ENCODE measurements at places on chromosomes 5 and 9.

DNA sequence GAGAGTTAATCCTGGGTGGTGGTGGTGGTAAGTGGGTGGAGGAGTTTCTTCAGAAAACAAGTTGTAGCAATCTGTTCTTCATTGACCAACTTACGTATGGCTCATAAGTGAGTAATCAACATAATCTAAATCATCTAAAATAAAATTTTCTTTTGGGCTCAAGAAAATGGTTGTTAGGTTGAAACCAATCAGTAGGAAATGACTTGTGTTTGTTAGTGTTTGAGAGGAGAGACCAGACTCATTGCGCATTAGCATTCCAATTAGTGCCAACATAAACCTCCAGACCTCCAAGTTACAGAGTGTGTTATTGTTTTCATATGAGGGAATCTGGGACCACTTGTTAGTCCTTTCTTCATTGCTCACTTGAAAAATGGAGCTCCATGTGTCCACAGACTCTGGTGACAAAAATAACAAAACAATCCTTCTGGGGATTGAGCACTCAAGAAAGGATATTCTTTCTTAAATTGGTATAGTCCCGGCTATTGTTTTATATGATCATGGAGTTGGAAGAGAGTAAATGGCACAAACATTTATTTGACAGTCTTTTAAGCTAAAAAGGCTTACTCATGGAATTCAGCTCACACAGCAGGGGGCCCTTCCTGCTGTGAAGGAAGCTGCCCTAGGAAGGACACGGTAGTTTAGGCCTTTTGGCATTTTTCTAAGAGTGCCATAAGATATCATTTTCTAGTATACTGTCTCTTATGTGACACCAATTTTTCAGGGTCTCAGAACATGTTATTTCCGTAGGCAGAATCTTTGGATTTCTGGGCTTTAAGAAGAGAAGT, 441.1 kb downstream of the EBF1 start:
- DNase-seq, result no peak

DNA sequence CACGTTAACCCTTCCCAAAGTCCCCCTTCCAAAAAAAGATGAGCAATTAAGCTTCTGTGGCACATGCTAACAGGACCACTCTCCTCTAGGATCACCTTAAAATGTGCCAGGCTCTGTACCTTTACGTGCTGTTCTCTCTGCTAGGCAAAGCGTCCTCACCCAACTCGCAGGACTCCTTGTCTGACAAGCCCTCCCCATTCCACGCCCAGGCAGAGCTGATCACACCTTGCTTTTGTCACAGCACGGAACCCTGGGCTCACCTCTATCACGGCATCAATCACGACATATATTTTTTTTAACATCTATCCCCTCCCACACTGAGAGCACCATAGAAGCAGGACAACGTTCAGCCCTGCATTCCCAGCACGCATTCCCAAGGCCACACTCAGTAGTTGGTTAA, 47.1 kb downstream of the CDK5RAP2 start:
- no peak for DNase-seq

DNA sequence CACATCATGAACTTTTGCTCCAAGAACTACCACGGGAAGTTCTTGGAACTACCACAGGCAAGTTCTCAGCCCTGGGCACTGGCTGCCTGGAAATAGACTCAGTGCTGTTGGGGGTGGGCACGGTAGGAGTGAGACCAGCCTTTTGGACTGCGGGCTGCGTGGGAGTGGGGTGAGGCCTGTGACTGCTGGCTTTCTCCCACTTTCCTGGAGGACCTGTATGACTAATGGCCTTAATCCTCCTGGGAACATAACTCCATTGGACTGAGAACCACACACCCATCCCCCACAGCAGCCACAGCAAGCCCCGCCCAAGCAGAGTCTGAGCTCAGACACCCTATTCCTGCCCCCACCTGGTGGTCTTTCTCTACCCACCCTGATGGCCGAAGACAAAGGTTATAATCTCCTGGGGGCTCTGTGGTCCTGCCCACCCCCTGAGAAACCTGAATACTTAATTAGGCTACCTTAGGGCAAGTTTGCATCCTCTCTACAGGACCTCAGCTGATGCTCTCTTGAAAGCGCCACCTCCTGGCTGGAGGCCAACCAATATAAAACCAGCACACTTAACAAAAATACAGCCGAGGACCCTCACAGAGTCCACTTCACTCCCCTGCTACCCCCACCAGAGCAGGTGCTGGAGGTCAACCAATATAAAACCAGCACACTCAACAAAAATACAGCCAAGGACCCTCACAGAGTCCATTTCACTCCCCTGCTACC, 112.6 kb downstream of the CACNA1B start:
- peak; percentile 2 for DNase-seq

DNA sequence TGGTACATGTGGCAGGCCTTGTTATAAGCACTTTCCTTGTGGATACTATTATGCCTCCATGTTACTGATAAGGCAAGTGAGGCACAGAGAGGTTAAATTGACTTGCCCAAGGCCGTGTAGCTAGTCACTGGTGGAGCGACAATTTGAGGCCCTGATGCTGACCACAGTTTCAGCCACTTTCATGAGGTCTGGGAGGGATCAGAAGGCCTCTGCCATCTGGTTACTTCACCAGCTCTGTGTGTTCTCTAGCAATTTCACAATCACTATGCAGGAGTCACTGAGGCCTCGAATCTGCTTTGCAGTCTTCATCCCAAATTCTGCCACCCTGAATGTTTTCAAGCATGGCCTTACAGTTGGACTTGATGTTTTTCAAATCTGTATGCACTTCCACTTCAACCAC, 9.1 kb downstream of the LRRC70 start:
- DNase-seq, result no peak

DNA sequence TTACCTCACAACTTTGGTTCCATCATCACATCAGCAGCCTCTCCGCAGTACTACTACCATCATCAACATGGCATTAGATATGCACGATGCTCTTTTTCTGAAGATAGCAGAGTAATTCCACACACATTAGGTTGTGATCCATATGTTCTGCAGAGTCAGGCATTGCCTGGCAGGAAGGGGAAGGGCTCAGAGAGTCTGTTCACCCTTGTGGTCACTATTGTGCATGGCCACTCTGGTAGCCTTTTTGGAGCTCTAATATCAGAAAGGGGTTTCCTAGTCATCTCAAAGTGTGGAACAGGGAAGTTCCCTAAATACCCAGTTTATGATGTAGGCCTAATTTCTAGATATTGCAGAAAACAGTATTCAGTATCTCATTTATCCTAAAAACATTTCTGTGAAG, 373.6 kb downstream of the BNC2 start:
- DNase-seq, result no peak

- no peak for DNase-seq
These were observed 5.7 kb downstream of the EDIL3 start for GRCh38 chr5:84378961-84379360.

- no peak for DNase-seq
These were observed 214.9 kb upstream of the DAP start for GRCh38 chr5:10975945-10976344.

- no peak for DNase-seq
These were observed 515.3 kb downstream of the TLE1 start for GRCh38 chr9:81174023-81174422.

DNA sequence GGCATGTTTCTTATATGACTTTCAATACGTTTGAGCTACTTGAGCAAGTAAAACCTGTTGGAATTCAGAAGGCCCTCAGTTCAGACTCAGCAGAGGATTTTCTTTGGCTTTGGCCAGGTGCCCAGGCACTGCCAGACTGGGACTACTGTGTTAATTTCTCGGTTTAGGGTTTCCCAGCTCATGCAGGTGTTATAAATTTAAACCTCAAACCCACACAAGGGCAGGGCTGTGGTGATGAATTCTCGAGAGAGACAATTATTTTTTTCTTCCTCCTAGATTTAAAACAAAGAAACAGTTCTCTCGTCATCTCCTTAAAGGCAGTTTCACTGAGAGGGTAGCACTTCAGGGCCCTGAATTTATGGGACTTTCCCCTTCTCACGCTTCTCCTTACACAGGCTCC, 406.0 kb upstream of the PIK3R1 start:
- DNase-seq, result no peak

DNA sequence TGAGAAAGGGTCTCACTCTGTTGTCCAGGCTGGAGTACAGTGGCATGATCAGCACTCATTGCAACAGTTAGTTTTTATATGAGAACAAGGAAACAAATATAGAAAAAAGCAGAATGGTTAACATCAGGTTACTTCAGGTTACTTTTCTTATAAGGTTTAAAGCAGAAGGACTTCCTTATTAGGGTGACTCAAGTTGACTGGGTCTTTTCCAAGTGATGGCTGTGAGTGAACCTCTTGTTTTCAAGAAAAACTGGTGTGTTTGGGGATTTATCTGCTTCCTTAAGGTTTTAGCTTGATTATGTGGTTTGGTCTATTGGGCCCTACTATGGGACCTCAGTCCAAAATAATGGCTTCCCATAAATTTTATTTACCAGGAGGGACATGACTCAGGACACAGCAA, 99.2 kb downstream of the ARRDC3 start:
- DNase-seq, result peak; percentile 71

GRCh38 chr5:133278317-133278716, 226.5 kb downstream of the HSPA4 start:
- DNase-seq, result no peak

GRCh38 chr5:6850106-6850432, 136.8 kb downstream of the TENT4A start:
- no peak for DNase-seq

GRCh38 chr9:512555-513272, 298.0 kb downstream of the DOCK8 start:
- DNase-seq, result no peak

DNA sequence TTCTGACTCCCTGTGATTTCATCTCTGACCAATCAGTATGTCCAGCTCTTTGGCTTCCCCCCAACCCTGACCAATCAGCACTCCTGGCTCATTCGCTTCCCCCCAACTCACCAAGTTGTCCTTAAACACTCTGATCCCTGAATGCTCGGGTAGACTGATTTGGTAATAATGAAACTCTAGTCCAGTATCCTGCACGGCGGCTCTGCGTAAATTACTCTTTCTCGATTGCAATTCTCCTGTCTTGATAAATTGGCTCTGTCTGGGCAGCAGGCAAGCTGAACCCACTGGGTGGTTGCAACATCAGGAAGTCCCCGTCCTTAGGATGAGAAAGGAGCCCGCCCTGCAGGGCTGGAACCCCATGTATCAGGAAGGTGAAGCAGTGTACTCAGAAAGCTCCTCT, 10.4 kb downstream of the FCN2 start:
- DNase-seq, result no peak

DNA sequence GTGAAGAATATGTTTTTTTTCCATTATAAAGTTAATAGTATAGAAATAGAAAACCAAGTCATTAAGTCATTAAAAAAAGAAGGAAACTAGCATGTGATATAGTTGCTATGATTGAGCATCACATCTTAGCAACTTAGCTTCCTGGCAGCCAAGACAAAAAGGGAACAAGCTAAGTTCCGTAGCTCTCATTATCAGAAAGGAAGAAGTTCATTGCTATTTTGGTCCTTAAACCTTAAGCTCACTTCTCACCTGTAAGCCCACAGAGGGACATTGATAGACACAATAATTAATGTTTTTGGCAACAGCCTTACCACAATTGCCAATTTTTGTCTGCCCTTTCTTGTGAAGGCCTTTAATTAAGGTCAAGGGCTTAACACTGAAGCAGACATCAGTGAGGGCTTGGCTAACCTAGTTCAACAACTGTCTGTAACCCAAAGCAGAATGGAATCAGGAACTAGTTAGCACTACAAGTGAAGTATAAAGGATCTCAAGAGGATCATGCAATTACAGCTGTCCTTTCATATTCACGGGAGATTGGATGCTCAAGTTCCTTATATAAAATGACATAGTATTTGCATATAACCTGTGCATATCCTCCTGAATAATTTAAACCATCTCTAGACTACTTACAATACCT, 24.0 kb upstream of the KLF4 start:
- DNase-seq, result no peak

DNA sequence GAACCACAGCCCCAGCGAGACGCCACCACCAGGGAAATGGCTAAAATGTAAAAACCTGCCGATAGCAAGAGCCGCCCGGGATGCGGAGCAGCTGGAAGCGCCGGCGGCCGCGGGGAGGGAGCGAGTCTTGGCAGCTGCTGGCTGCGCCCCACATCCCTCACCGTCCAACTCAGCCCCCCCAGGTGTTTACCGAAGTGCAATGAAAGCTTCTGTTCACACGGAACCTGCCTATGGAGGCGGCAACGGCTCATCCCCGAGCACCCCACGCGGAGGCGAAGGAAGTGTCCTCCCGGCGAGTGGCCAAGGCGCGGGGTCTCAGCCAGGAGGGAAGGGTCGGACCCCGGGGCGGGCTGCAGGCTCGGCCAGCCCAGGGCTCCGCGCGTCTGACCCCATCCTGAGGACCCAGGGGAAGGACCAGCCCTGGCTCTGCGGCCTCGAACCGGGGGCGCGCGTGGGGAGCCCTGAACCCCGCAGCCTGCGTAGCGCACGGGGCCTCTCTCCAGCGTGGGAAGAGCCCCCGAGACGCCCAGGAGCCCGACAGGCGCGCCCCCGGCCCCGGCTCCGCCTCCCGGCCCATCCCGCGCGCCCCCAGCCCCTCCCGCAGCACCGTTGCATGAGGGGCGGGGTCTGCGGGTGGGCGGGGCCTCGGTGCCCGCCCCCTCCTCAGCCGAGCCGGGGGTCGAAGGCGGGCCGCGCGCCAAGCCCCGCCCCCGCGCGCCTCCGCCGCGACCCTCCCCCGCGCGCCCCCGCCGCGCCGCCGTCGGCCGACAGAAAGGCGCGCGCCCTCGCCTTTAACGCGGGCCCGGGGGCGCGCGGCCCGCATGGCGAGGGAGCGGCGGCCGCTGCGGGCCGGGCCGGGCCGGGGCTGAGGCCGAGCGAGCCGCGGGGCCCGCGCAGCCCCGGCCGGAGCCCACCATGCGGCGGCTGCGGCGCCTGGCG, at the start of gene DIPK1B:
Gene DIPK1B, plus strand, starts transcription at position 822 of the 939 bp plus-strand sequence. Its CDS starts 94 bp downstream, at position 916.
- no peak for DNase-seq

GRCh38 chr9:362561-363273, 148.1 kb downstream of the DOCK8 start:
- DNase-seq, result no peak

GRCh38 chr5:91848453-91848852, 465.3 kb upstream of the ARRDC3 start:
- peak; percentile 33 for DNase-seq

GRCh38 chr5:139649082-139649991, 1.2 kb downstream of the CXXC5 start:
- DNase-seq, result no peak

DNA sequence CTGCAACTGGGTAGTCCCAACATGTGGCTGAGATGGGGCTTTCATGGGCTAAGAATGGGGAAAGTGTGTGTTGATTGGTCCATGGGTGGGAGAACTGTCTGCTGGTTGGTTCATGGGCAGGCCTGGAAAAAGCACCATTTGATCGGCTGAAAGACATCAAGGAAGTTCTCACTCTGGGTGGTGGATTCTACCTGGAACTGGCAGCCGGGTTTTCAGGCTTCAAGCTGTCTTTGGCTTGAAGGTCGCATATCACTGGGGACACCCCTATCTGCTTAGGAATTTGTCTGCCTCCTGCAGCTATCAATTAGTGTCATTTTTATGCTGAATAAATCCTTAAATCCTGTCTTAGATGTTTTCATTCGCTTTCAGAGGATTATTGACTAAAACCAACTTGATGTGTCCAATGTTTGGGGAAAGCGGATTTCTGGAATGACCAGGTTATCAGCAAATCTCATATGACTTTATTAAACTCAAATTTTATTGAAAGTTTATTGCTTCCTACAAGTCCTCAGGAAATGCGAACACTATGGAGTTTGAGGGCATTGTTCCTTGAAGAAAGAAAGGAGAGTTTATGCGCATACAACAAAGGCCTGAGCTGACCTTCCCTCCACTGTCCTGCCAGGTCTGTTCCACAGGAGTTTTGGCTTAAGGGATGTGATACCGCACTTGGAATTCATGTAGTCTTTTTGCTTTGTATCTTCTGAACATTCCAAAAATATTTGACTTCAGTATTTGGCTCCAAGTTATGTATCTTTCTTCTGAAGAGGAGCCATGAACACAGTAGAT, 451.1 kb downstream of the TUSC1 start:
- DNase-seq, result no peak

All from LoVo (cell line).